ENCODE measurements at places on chromosomes 1 and 21.

GRCh38 chr1:192846950-192847349 is 38.1 kb downstream of the RGS2 start:
- no peak for DNase-seq

- DNase-seq: no peak
Measured at GRCh38 chr1:226672339-226672762, 66.7 kb downstream of the ITPKB start.

GRCh38 chr1:212269306-212269705 is 15.9 kb upstream of the PPP2R5A start:
- DNase-seq: no peak

DNA sequence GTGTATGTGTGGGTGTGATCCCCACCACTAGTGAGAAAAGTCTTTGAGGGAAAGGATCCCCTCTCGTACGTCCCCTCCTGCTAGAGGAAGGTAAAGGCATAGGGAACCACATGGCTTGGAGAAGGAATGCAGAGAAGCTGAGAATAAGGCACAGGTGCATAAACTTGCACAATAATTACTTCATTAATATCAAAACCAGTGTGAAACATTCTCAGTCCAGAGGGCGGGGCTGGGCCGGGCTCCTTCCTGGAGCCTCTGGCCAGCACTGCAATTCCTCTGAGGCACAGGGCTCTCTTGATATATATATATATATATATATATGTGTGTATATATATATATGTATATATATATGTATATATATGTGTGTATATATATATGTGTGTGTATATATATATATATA is 162.6 kb downstream of the TSEN15 start:
- DNase-seq: no peak

- DNase-seq: no peak
Measured at GRCh38 chr1:243525085-243525487, 269.2 kb downstream of the SDCCAG8 start.

DNA sequence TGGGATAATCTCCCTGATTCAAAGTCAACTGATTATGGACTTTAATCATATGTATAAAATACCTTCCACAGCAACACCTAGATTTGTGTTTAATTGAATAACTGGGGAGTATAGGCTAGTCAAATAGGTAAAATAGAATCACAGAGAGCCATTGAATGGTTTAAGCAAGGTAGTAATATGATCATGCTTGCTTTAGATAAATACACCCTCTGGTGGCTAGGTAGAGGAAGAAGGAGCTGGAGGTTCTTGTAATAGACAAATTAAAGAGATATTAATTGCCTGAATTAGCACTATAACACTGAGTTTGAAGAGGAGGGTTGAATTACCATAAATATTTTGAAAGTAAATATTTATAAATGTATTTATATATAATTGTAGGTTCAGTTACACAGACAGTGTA is 40.3 kb downstream of the DIRAS3 start:
- DNase-seq: no peak

DNA sequence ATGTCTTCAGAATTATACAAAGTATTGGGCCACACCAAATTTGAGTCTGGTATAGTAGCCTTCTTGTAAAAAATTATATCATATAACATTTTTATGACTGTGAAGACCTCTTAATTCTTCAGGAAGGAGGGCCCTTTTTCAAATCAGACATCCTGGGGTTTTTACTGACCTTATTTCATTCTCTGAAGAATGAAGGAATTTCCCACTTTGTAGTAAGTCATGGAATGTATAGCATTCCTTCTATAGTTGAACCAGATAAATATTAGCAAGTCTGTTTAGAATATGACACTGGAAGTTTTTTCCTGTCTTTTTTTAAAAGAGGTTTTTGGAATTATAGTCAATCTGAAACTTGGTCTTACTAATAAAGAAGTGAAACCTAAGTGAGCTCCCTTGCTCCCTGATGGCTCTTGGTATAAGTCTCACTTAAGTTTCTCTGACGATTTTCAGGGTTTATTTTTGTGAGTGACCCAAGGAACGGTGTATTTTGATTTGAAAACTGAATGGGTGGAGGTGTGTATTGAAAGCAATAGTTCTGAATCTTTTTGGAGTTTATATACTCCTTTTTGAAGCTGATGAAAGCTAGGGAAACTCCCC is 23.7 kb downstream of the SNX27 start:
- DNase-seq: no peak

DNA sequence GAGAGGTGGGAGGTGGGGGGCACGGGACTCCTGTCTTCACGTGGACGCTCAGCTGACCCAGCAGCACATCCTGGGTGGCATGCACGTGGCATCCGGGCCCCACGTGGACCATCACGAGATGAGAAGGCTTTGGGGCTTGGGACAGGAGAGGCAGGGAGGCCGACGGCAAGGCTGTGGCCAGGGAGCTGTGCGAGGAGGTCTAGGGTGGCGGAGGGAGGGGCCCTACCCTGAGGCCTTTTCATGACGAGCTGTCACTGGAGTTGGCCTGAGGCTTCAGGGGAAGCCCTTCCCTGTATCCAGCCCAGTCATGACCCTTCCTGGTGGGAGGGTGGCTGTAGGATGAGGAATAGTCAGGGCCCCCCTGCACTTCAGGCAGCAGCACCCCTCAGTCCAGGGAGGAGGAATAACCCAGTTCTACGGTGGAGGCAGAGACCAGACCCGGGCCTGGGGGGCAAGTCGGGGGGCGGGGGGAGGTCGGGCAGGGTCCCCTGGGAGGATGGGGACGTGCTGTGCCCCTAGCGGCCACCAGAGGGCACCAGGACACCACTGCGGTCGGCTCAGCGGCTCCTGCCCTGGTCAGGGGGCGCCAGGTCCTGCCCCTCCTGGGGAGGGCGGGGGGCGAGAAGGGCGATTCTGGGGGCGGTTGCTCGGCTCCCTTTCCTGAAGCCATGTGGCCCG is 2.0 kb upstream of the PERM1 start:
- DNase-seq: no peak

GRCh38 chr1:1236945-1237873 is 5.2 kb downstream of the B3GALT6 start:
- no peak for DNase-seq

GRCh38 chr1:164263540-164263939 is 295.4 kb upstream of the PBX1 start:
- no peak for DNase-seq

DNA sequence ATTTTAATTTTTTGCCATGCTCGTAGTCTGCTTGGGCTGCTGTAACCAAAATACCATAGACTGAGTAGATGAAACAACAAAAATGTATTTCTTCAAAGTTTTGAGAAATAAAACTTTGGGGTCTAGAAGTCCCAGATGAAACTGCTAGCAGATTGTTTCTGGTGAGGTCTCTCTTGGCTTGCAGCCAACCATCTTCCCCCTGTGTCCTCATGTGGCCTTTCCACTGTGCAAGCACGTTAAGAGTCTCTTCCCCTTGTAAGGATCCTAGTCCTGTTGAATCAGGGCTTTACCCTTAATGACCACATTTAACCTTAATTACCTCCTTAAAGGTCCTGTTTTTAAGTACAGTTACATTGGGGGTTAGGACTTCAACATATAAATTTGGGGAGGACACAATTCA is 86.6 kb downstream of the PTBP2 start:
- no peak for DNase-seq

- DNase-seq: no peak
Measured at GRCh38 chr1:15364740-15365139, 44.9 kb upstream of the EFHD2 start.

- no peak for DNase-seq
Measured at GRCh38 chr1:71438626-71439025, 357.8 kb upstream of the ZRANB2 start.
